ENCODE measurements at places on chromosomes 2 and 18. TPM values are rescaled to one million over a fixed set of nuclear protein-coding genes. Genes with fewer than 3 reads are reported as not detected.

MSH2 gene
- total RNA-seq, result 13.2 TPM

IL1F10 gene
- total RNA-seq, result not detected

TGFBRAP1 gene
- total RNA-seq, result 19.1 TPM

SP100 gene
- 86.6 TPM for total RNA-seq

ANKRD62 gene
- not detected for total RNA-seq

DNA sequence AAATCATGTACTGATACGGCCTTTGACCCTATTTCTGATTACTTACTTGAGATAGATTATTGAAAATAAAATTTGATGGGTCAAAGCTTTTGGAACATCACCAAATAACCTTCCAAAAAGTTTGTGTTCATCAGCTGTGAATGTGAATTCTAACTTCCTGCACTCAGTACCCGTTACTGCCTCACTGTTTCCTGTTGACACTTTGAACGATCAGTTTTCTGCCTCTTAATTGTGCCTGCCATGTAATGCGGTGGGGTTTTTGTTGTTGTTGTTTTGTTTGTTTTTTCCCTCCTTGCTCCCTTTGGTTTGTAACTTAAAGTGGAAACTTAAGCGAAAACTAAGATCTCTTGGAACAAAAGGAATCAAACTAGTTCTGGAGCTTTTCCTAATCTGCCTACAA lies 18.9 kb downstream of the ATG16L1 start:
- DNase-seq, result no peak

DNA sequence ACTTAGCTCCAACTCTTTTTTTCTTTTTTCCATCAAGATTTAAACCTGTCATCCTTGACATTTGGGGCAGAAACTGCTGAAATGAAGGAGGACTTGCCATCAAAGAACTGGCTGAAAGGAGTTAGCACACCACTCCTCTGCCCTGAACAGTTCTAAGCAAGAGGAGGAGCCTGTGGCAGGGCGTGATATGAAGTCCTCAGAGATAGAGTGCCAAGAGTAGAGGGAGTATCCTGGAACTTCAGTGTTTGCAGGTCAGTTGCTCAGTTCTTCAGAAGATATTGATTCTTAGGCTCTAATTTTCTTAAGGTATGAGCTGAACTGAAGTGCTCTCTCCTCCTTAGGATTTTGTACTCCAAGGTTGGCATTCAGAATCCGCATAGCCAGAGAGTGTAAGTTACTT lies 15.2 kb downstream of the NABP1 start:
- DNase-seq, result peak; percentile 42

GRCh38 chr2:113700186-113700841 lies 56.1 kb downstream of the SLC35F5 start:
- DNase-seq, result no peak

DNA sequence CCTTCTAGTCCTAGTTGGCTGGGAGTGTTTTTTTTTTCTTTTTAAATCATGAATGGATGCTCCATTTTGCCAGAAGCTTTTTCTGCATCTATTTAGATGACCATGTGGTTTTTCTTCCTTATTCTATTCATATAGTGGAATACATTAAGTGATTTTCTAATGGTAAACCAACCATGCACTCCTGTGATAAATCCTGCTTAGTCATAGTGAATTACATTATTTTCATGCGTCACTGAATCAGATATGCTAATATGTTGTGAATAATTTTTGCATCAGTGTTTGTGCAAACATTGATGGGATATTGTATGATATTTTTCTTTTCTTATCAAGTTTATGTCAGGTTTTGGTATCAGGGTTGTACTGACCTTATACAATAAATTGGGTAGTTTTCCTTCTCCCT lies 229.3 kb upstream of the REV1 start:
- DNase-seq, result no peak

- peak; percentile 84 for DNase-seq
These were observed 405 bp downstream of the SP3 start for GRCh38 chr2:173964565-173965371.

DNA sequence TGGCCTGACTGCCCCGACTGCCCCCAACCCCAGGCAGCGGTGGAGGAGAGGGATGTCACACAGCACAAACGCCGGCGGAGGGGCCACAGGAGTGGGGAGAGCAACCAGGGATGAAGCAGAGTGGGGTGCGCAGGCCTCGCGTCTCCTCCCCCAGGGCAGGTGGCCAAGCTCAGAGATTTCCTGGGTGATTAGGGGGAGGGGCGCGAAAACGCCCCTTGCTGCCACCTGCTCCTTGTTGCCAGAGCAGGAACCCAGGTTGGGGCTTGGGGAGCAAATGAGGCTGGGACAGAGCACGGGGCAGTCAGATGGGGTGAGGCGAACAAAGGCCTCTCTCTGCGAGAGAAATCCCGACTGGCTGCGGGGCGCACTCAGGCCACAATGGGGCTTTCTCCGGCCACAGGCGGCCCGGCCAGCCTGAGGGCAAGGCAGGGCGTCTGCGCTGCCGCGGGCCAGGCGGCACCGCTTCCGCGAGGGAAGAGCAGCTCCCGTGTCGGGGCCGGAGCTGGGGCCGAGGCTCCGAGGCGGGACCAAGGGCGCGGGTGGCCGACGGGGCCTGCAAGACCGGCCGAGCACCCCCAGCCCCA lies 11.5 kb downstream of the TEX44 start:
- DNase-seq, result peak; percentile 32
